ENCODE measurements at places on chromosomes 3 and 15.

DNA sequence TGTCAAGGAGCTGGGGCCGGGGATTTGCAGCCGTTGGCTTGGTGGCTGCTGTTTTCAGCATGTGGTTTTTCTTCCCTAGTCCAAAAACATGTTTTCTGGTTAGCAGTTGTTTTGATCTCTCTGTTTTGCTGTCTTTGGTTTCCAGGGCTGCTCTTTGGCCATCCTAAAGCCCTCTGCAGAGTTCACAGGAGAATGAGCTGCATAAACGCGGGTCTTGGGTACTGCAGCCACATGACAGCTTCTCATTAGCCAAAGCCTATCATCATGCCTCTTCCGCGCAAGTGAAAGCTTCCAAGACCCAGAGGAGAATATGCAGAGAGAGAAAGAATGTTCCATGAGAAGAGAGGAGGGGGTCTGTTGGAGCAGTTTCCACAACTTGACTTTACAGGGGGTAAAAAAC lies 138.5 kb downstream of the NTRK3 start:
- DNase-seq = no peak

- DNase-seq = no peak
These were observed 928.7 kb downstream of the DIPK2A start for GRCh38 chr3:144900366-144900765.

DNA sequence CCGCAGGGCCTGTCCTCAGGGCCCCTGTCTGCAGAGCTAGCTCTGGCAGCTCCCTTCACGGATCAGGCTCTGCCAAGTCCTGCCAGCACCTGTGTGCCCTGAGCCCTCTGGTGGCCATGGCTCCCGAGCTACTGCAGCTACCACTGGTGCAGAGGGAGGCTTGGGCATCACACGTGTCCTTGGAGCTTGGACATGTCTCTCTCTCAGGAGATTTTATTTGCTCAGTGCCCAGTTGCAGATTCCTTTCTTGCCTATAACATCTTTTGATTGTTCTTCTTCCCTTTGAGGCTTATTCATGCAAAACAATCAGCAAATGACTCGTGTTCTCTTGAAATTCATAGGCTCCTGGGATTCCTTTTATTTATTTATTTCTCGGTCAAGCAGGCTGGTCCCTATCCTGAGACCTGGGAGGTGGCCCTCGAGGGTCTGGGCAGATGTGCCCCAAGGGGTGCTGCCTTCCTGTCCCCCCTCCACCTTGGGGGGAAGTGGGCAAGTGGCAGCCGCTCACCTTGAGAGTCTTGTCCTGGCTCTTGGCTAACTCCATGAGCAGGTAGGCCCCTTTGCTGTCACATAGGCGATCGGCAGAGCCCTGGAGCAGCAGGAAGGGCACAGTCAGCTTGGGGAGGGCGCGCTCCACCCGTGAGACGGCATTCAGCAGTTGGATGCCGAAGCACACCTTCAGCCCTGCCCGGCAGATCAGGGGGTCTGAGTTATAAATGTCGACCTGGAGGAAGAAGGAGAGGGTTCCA lies 21.9 kb downstream of the ABTB1 start:
- DNase-seq = no peak

GRCh38 chr3:98209244-98209643 lies 42.7 kb downstream of the OR5H15 start:
- no peak for DNase-seq

GRCh38 chr3:33355611-33356010 lies 78.4 kb downstream of the FBXL2 start:
- DNase-seq = peak; percentile 41

DNA sequence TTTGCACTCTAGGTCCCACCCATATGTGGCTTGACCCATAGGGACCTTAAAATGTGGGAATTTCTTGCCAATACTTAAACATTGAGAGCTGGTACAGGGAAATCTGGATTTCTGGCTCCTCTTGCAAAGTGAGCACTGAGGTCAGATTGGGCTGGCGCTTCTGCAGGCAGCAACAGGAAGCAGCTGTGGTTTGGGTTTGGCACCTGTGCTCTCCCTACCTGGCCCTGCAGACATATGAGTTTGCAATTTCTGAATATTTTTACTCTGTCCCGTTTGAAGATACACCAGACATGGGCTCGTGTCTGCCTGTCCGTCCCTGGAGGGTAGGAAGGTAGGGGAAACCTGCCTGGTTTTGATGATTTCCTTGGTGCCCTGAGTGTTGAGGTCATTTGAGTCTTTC lies 74.8 kb upstream of the SEC13 start:
- DNase-seq = no peak

- no peak for DNase-seq
These were observed 10.0 kb upstream of the SLC22A13 start for GRCh38 chr3:38255627-38256026.
